ENCODE measurements at places on chromosomes 3 and 15. TPM values are rescaled to one million over a fixed set of nuclear protein-coding genes. Genes with fewer than 3 reads are reported as not detected.

Gene LRTM1
- polyA plus RNA-seq: not detected

Gene RPL14
- polyA plus RNA-seq: 348 TPM

Gene EFHB
- 0.16 TPM for polyA plus RNA-seq

Gene DPPA4
- polyA plus RNA-seq: not detected

Gene ATP13A5
- not detected for polyA plus RNA-seq

Gene MAGI1
- polyA plus RNA-seq: not detected

Gene TTC21A
- polyA plus RNA-seq: 11.1 TPM

Measured in CD14-positive monocyte (primary cell).